ENCODE measurements at places on chromosomes 12 and 14. TPM values are rescaled to one million over a fixed set of nuclear protein-coding genes. Genes with fewer than 3 reads are reported as not detected.

Gene LGR5
- 0.80 TPM for total RNA-seq

Gene SCN8A
- 0.32 TPM for total RNA-seq

Gene FAIM2
- total RNA-seq = 1.9 TPM

Gene TEAD4
- 12.6 TPM for total RNA-seq

Gene RHOJ
- 12.5 TPM for total RNA-seq

Gene NACA
- total RNA-seq = 1,488 TPM

Gene DLGAP5
- 0.15 TPM for total RNA-seq

Gene NABP2
- total RNA-seq = 27.5 TPM

Gene PIK3C2G
- total RNA-seq = 35.1 TPM

Gene GALNT16
- total RNA-seq = 6.3 TPM

Gene EPYC
- not detected for total RNA-seq

Gene NEUROD4
- total RNA-seq = not detected

GRCh38 chr12:76449993-76450392, 101.8 kb upstream of the BBS10 start:
- DNase-seq = no peak

DNA sequence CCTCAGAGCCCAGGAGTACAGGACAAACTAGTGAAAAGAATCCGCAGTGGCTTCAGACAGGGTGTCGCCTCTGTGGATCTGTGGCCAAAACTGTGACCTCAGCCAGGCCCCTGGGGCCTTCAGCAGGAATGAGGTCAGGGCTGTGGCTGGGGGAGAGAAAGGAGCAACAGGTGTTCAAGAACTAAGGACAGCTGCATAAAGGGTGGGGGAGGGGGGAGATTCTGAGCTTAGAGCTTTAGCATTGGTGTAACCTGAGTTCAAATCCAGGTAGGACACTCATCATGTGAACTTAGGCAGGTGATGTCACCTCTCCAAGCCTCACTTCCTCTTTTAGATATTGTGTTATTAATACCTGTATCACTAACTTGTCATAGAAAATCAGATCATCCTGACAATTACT, 40.9 kb upstream of the CORO1C start:
- DNase-seq = peak; percentile 44

GRCh38 chr14:83004456-83005006, 1470.9 kb upstream of the SEL1L start:
- DNase-seq = no peak

DNA sequence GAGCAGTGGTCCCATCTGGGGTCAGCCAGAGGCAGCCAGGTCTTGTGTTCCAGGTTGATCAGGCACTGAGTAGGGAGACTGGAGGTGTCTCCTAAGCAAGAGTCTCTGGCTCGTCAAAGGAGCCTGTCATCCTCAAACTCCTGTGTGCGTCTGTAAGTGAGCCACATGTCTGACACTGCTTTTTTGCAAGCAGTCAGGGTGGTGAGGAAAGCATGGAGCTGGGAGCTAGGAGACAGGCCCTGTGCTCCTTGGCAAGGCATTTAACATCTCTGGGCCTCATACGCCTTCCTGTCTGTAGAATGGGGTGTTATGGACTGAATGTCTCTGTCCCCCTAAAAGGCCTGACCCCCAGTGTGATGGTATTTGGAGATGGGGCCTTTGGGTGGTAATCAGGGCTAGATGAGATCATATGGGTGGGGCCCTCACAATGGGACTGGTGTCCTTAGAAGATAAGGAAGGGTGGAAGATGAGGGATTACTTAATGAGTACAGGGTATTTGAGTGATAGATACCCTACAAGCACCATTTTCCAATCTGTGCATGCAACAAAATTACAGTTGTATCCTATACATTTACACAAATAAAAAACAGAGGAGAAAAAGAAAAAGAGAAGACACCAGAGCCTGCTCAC, 53.0 kb downstream of the ARL6IP4 start:
- no peak for DNase-seq

GRCh38 chr14:77120771-77121743, 20.5 kb downstream of the ZDHHC22 start:
- no peak for DNase-seq

GRCh38 chr12:65614259-65614889, 209.9 kb upstream of the HMGA2 start:
- DNase-seq = no peak

DNA sequence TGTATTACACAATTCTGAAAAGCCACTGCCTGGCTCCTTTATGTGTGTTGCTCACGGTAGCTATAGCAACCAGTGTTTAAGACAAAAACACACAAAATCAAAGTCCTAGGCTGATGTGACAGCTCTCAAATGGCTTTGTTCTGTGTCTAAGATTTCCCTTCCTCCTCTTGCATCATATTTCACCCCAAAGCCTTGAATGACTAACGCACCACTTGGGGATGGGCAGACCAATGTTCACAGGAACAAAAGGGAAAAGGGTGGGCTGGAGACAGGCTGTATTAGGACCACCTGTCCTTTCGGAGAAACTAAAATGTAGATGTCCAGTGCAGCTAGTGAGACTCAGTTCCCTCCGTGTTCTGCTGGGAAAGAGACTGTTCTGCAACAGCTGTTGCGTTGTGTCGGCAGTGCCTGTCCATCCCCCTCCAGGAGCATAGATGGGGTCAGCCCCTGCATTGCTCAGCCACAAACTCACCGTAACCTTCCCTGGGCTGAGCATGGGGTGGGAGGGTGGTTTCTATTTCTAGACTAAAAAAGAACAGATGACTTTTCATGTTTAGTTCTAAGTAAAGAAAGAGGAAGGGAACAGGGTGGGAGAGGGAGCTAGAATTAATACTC, 26.8 kb upstream of the DAAM1 start:
- no peak for DNase-seq

GRCh38 chr12:69834576-69834975, 9.5 kb downstream of the MYRFL start:
- DNase-seq = no peak

DNA sequence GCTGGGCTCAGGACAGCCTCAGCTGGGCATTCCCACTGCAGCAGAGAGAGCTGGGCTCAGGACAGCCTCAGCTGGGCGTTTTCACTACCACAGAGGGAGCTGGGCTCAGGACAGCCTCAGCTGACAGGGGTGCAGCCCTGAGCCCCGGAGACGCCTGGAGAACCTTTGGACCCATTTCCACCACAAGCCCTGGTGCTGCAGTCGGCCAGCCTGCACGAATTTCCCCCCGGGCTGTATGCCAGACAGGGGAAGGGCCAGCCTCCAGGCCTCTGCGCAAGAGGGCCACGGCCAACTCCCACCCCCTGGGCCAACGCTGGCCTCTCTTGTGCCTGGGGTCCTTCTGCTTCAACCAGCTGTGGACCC, 2.6 kb upstream of the C14orf180 start:
- DNase-seq = no peak

DNA sequence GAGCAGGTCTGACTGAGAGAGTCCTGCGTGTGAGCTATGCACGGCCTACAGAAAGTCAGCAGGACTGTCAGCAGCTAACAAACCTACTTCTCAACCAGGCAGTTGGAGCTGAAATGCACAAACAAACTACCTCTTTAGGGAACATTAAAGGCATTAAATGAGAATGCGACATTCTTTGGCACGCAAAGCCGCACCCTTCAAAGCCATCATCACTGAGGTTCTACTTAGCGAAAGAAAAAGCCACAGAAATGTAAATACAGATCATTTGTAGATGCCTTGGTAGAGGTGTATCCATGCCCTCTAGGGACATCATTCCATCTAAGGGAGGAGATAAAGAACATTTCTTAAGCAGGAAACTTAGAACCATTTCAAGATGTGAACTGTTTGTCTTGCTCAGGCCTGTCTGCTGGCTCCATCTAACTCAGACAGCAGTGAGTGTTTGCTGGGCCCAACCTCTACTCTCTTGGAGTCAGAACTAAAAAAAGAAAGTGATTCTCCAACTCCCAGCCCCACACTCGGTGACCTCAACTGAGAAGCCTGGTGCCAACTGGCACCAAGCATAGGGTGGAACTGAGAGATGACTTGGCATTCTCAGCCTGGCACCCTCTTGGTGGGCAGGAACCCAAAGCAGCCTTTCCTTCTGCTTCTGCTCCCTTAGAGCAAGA, 63.5 kb upstream of the MBIP start:
- DNase-seq = no peak

DNA sequence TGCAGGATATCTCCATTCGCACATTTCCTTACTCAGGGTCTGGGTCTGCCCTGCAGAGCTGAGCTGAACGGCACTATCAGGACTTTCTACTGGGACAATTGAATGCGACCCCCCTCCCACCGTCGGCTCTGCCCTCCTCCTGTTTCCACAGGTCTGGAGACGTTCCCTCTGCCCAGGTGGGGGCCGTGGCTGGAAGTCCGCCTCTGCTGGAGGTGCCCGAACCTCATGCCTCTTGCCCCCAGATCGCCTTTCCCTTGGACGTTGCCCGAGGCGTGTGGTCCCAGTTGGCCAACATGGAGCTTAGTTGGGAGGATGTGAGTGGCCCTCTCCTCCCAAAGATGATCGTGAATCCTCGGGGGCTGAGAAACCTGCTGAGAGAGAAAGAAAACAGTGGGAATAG, 21.2 kb upstream of the KLC1 start:
- DNase-seq = no peak

- DNase-seq = no peak
These were observed 212.9 kb downstream of the ESR2 start for GRCh38 chr14:64081174-64081746.

GRCh38 chr12:55548756-55549155, 646 bp upstream of the OR6C4 start:
- DNase-seq = no peak

GRCh38 chr12:34286934-34287333, 264.6 kb downstream of the ALG10 start:
- DNase-seq = no peak

DNA sequence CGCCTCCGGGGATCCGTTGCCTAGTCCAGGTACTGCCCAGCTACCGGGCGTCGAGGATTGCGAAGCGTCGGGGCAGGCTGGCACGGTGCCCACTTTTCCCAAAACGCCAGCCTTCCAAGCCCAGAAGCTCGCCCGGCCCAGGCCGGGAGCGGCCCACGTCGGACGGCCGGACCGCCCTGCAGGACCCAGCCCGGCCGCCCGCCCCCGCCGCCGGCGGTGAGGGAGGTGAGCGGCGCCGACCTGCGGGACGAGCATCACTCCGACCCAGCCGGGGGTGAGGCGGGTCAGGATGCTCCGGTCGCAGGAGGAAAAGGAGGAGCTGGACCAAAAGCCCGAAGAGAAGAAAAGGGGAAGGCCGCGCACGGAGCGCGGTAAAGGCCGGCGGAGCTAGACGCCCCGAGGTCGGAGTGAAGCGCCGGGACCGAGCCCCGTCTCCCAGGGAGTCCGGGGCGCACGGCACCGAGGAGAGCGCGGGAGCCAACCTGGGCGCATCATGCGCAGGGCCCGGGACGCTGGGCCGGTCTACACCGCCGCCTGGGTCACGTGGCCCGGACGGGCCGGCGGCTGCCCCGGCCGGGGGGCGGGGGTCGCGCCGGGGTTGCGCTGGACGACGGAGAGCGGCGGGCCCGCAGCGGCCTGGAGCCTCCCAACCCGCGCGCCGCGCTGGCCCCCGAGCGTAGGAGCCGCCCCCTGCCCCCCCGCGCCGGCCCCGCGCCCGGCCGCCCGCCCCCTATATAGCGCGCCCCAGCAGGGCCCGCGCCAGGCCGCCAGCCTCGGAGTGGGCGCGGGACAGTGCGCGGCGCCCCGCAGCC, at the start of gene AQP5:
TSS of gene AQP5 (plus strand) at position 762 of the 812 bp plus-strand sequence. CDS start 146 bp downstream, outside the sequence.
- no peak for DNase-seq

DNA sequence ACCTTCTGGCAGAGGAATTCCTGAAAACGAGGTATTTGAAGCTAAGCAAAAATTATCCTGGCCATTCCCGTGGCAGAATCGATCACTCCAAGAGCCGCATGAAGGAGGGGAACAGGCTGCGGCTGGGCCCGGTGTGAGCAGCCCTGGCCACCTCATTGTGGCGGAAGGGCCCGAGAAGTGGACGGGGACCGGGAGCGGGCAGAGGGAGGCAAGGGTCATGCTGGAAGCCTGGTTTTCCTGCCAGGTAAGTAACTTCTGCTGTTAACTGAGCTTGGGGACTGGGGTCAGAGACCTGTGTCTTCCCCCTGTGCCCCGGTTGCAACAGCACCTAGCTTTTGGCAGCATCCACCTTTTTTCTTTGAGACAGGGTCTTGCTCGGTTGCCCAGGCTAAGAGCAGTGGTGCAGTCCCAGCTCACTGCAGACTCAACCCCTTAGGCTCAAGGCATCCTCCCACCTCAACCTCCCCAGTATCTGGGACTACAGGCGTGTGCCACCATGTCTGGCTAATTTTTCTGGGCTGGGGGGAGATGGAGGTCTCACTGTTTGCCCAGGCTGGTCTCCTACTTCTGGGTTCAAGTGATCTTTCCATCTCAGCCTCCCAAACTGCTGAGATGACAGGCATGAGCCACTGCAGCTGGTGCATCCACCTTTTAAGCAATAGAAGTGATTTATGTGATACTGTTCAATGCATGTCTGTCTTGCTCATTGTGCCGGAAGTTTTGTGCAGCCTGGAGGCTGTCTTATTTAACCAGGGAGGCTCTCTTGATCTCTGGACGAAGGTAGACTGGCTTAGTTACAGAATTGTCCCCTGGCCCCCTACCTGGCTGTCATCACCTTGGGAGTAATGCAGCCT, 174.0 kb upstream of the MYL2 start:
- no peak for DNase-seq

DNA sequence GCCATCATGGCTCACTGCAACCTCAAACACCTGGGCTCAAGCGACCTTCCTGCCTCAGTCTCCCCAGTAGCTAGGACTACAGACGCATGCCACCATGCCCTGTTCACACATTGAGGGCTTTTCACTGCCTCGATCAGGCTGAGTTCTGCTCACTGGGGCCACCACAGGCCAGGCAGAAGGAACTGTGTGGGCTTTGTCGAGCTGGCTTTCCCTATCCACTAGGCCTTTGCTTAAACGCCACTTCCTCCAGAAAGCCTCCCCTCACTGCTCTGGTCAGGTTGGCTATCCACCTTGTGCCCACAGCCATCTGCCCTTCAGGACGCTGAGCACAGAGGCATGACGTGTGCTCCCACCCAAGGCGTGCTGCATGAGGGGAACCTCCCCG, 45.2 kb downstream of the MLXIP start:
- no peak for DNase-seq

- DNase-seq = no peak
These were observed 68.5 kb downstream of the PKP2 start for GRCh38 chr12:32828120-32828519.

- no peak for DNase-seq
These were observed 4.0 kb upstream of the CKAP4 start for GRCh38 chr12:106251631-106252455.

DNA sequence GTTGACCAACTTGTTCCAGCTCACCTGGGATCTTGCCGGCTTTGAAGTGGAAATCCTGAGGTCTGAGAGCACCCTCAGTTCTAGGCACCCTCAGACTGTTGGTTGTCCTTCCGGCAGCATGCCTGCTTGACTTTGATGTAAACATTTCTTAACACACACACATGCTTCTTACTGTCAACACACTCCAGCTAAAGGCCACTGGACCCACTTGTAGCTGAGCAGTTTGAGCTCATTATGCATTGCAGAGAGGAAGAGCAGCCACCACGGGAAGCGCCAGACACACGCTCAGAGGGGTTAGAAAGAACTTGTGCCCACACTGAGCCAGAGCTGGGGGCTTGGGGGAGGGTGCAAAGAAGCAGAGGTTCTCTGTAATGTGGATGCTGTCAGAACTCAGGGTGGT, 55.8 kb downstream of the TNFAIP2 start:
- no peak for DNase-seq

GRCh38 chr12:132282950-132283771, 46.2 kb downstream of the GALNT9 start:
- no peak for DNase-seq

GRCh38 chr12:4609071-4609470, 39.8 kb downstream of the AKAP3 start:
- DNase-seq = no peak

- DNase-seq = no peak
These were observed 192.8 kb upstream of the AMIGO2 start for GRCh38 chr12:47272412-47273190.

- no peak for DNase-seq
These were observed 319.5 kb downstream of the FUT8 start for GRCh38 chr14:65731933-65732506.

- DNase-seq = peak; percentile 61
These were observed 2.6 kb downstream of the ITPK1 start for GRCh38 chr14:93112891-93113677.

Measured in breast epithelium (tissue), 4 donors.